ENCODE measurements at places on chromosomes 11 and 22. TPM values are rescaled to one million over a fixed set of nuclear protein-coding genes. Genes with fewer than 3 reads are reported as not detected.

ZP1 gene
- not detected for total RNA-seq

TRIM22 gene
- total RNA-seq, result 21.3 TPM

BAIAP2L2 gene
- 2.6 TPM for total RNA-seq

OR56A1 gene
- 0.87 TPM for total RNA-seq

TRIM49 gene
- not detected for total RNA-seq

GLB1L3 gene
- 0.09 TPM for total RNA-seq

TTLL12 gene
- total RNA-seq, result 27.8 TPM

SAA1 gene
- not detected for total RNA-seq

OR8G5 gene
- not detected for total RNA-seq

LMF2 gene
- total RNA-seq, result 38.2 TPM

IL10RA gene
- not detected for total RNA-seq

SYNGR1 gene
- 26.9 TPM for total RNA-seq

IGLL5 gene
- total RNA-seq, result not detected

CCDC73 gene
- total RNA-seq, result not detected

IRAG1 gene
- total RNA-seq, result 5.9 TPM

LMNTD2 gene
- total RNA-seq, result 1.1 TPM

TSKU gene
- total RNA-seq, result 22.8 TPM

SPI1 gene
- total RNA-seq, result not detected

KCNE3 gene
- total RNA-seq, result 1.3 TPM

DNA sequence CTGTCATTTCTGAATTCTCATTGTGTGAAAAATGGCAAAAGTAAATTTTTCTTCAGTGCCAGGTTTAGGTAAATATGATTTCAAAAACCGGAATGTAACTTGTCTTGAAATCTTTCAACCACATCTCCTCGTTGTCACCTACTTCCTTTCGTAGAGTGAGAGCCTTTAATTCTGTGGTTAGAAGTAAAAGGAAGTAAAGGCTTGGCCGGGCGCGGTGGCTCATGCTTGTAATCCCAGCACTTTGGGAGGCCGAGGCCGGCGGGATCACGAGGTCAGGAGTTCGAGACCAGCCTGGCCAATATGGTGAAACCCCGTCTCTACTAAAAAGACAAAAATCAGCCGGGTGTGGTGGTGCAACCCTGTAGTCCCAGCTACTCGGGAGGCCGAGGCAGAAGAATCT, 29.8 kb downstream of the SGSM3 start:
- no peak for DNase-seq

- DNase-seq, result no peak
These were observed 63.4 kb downstream of the CSNK2A3 start for GRCh38 chr11:11289669-11290068.

- DNase-seq, result no peak
These were observed 69.6 kb upstream of the ALKBH3 start for GRCh38 chr11:43810929-43811596.

DNA sequence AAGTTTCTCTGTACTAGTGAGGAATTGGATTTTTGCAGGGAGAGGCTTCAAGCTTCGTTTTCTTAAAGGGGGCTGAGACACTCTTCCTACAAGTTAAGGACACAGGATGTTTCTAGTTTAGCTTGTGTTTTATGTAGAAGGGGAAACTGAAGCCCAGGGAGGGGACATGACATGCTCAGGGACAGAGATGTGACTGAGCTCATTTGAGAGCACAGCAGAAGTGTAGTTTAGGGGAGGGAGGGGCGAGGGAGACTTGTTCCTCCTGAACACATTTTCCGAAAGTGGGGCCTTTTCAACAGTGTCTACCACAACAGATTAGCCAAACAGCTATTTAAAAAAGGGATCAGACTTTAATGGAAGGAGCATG, 148.1 kb downstream of the FBXO7 start:
- peak; percentile 52 for DNase-seq

- DNase-seq, result no peak
These were observed 79.9 kb upstream of the BARX2 start for GRCh38 chr11:129295746-129296145.

DNA sequence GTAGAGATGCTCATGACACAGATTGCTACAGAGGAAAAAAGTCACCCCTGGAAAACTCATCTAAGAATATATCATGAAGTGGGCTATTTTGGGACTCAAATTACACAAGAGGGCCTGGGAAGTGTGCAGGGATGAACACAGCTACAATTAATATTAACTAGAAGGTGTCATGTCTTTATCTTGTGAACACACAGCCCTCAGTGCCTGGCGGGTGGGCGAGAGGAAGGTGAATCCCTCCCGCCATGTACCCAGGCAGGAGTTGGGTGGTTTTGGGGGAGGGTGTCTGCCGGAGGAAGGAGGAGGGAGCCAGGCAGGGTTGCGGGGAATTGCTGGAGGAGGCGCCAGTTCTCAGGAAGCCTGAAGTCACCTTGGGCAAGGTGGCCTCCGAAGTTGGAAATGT, 5.1 kb upstream of the FAM83F start:
- DNase-seq, result no peak

DNA sequence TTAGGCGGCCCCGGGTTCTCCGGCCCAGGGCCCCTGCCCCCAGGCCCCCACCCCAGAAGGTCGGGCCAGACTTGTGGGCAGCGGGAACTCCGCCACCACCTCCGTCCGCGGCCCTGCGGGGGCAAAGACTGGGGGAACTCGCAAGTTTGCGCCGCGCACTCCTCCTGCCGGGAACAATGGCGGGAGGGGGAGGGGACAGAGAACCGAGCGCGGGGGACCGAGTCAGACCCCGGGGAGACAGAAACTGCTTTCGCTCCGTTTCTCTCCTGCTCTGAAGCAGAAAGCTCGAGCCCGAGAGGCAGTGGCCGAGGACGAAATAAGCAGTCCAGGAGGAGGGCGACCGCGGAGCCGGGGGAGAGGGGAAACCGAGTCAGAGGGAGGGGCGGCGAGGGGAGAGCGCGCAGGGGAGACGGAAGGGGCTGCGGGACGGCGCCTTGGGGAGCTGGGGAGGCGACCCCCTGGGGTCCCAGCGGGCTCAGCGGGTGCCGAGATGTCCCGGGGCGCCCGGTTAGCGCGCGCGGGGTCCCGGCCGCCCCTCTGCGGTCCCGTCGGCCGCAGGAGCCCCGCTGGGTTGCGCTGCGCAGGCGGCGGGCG, 555 bp downstream of the TP53I11 start:
- DNase-seq, result peak; percentile 80

- DNase-seq, result peak; percentile 71
These were observed 2.0 kb upstream of the ZNF195 start for GRCh38 chr11:3380706-3381545.

- DNase-seq, result peak; percentile 38
These were observed 44.4 kb downstream of the INSC start for GRCh38 chr11:15159085-15159484.

DNA sequence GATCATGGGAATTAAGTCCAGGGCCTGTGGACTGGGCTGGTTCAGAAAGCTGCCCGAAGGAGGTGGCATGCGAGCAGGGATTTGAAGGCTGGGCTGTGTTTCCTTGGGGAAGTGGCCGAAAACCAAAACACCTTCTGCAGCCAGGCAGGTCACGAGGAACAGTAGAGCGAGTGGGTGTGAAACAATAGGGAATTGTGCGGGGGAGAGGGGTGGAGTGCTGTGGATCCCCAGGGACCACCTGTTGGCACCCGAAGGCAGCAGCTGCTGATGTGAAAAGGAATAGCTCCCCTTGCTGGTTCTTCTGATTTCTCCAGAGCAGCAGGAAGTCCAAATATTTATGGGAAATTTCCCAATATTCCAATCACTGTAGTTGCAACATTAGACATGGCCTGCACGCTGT, 24.6 kb downstream of the TP53I11 start:
- DNase-seq, result no peak

DNA sequence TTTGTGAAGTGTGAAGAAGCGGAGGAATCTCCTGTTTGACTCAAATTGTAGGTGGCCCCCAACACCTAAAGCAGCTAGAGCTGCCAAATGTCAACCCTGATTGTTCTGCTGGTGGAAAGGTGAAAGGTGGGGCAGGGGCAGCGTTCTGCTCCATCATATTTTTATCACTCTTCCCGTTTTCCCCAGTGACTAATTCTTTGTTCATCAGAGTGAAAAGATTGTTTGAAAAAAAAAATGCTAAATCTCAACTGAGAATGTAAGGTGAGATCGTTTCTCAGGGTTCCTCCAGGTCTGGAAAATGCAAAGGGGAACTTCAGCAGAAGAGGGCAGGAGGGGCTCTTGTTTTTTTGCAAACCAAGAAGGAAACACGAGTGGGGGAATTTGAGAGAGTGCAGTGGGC, 137.7 kb downstream of the MN1 start:
- no peak for DNase-seq

- no peak for DNase-seq
These were observed 238.0 kb upstream of the DDI1 start for GRCh38 chr11:103798446-103798845.

DNA sequence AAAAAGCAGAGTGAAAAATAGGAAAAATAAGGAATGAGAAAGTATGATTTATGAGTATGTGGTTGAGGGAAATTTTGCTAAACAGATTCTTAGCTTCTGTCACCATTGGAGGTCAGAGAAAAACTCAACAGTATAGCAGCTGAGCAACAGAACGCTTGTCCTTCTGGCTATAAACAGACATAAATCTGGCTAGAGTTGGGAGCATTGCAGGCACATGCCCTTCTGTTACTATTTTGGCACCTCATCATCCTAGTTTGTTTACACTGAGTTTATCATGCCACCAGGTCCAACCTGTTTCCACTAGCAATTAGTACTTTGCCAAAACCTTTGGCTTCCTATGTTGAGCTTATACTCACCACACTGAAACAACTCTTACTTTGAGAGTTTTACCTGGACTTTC, 6.9 kb downstream of the UBE4A start:
- no peak for DNase-seq

DNA sequence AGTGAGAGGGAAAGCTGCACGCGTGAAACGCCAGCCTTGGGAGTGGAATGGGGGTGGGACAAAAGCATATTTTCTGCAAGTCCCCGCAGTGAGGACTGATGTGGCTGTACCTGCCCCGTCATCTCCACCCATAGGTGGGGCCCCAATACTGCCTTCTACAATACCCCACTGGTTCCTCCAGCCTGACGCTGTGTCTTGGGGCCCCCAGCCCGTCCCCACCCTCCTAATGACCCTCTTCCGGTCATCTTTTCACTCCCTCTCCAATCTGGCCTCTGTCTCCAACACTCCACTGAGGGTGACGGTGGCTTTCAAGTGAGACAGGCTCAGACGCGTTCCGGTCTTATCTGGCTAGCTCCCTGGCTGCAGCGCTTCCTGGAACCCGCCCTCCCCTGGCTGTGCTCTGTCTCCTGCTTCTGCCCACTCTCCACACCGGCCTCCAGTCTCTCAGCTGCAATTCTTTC, 104.2 kb downstream of the MICAL3 start:
- peak; percentile 59 for DNase-seq

DNA sequence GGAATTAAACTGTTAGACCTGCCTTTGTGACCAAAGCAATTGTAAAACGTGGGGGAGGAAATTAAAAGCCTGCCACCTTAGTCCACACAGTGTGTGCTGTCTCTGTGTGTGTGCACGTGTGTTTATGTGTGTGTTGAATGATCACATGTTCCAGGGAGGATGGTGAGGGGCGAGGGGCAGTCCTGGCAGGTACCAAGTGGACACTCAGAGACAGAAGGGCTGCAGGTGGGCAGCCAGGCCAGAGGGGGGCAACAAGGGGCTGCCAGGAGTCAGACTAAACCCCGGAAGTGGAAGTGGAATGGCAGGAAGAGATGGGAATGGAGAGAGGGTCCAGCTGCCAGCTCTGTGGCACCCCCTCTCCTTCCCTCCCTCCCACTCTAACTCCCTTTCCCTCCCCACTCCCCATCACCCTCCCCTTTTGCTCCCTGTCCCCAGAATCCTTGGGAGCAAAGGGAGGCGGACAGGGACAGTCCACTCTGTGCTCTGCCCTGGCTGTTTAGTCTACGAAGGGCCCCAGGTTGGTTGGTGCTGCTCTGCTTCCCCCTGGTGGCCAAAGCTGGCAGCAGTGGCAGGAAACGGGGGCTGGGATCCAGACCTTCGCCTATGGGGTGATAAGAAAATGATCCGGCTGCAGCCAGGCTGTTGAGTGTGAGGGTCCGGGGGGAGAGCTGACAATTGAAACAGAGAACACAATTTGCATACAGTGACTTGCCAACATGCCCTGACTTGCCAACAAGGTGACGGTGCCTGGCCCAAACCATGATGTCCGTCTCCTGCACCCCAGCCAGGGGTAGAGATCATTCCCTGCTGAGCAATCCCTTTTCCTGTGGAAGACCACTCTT, 24.4 kb downstream of the P2RY2 start:
- DNase-seq, result peak; percentile 83

GRCh38 chr11:118532852-118533768, 2.1 kb downstream of the TMEM25 start:
- DNase-seq, result no peak

DNA sequence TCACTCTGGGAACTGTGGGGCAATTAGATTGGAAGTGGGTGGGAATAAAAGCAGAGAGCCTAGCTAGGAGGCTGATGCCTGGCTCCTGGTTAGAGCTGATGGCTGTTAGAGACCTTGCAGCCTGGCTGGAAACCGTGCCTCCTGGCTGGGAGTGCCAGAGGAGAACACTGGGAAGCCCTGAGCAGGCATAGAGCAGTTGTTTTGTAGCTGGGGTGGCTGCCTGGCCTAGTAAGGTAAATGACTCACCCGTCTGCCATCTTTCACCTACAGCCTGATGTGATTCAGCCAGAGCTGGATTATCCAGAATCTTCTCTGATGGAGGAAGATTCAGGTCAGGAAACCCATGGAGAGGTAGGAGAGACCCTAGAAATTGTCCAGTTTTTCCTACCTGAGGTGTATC, 6.1 kb downstream of the UQCR10 start:
- no peak for DNase-seq

- peak; percentile 18 for DNase-seq
These were observed 702.9 kb downstream of the DLG2 start for GRCh38 chr11:84924154-84924692.

DNA sequence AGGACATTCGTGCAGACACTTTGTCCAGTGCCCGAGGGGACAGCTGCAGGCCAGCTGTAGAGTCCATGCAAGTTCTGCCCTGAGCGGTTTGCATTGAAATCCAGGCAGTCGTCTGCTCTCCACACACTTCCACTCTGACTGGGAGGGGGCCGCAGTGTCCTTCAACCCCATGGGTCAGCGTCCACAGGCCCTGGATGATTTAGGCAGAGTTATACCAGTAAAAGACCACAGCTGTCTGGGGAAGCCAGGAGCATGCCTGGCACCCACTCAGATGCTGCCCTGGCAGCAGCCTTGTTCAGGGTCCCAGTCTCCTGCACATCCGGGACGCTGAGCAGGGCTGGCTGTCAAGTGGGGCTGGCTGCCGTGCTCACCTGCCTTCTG, 26.5 kb downstream of the KRTAP5-5 start:
- DNase-seq, result no peak

GRCh38 chr22:44718418-44718817, 16.4 kb downstream of the PRR5 start:
- no peak for DNase-seq

- DNase-seq, result no peak
These were observed 225.4 kb downstream of the CASP12 start for GRCh38 chr11:104672897-104673296.
